ENCODE measurements at places on chromosomes 3 and 15. TPM values are rescaled to one million over a fixed set of nuclear protein-coding genes. Genes with fewer than 3 reads are reported as not detected.

Gene CFAP20DC
- 0.11 TPM for total RNA-seq

Gene IL17RE
- 80.0 TPM for total RNA-seq

Gene COL6A5
- 0.04 TPM for total RNA-seq

Gene ROBO1
- total RNA-seq, result 53.2 TPM

Gene CCDC13
- not detected for total RNA-seq

Gene GRM7
- not detected for total RNA-seq

Gene ARPP21
- not detected for total RNA-seq

Gene SUCNR1
- 1.5 TPM for total RNA-seq

Gene CCR1
- total RNA-seq, result 3.0 TPM

Gene CLEC3B
- 34.6 TPM for total RNA-seq

Gene CLDN18
- total RNA-seq, result not detected

Gene CHRD
- 3.3 TPM for total RNA-seq

Gene AQP9
- total RNA-seq, result 22.6 TPM

Gene ITPKA
- 3.7 TPM for total RNA-seq

Gene ITIH1
- total RNA-seq, result not detected

Gene IL17RC
- total RNA-seq, result 106 TPM

Gene IMPG2
- total RNA-seq, result not detected

Gene GATM
- total RNA-seq, result 120 TPM

Gene COLQ
- total RNA-seq, result 0.10 TPM

Gene ISL2
- total RNA-seq, result not detected

Gene ZNF501
- 4.1 TPM for total RNA-seq

Measured in lower leg skin (tissue), 4 donors.